Stimulated activated CD4-positive, alpha-beta T cell treated with anti-CD3 and anti-CD28 coated beads, TNF-alpha, amount 100 ng/mL, for 1 hour (primary cell): ENCODE measurements at places on chromosomes 4 and X.

- no peak for DNase-seq
Observed at GRCh38 chrX:153537080-153537479, 19.6 kb downstream of the ATP2B3 start.

DNA sequence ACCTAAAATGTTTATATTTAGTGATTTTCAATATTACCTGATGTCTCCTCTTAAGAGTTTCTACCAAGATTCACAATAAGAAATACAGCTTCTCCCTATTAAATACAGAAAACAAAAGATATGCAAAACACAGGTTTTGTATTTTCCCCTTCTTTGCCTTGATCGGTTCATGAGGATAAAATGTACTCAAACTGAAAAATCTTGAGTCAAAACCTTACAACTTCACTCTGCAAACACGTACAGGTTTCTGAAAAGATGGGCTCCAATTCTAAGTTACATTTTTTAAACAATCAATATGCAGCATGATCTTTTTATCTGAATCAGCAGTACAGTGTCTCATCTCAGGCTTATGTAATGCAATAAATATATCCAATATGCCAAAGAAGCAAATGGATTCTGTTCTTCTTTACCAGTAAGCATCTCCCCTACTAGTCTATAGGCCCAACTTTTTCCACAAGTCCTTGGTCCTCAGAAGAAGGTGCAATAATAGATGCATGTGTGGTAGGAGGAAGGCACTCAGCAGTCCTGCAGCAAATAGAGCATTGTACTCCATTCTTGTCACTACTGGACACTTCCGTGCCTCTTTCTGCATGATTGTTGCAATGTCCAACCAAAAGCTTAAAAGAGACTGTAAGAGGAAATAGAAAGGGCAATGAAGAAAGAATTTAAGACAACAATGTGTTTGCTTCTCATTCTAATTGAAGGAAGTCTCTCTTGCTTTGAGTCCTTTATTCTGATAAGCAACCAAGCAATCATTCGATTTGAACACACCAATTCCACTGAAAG is 3.2 kb downstream of the MAPK10 start:
- no peak for DNase-seq

- DNase-seq = no peak
Observed at GRCh38 chr4:99088023-99088449, 552 bp downstream of the ADH5 start.

- DNase-seq = no peak
Observed at GRCh38 chr4:19945501-19945900, 306.2 kb upstream of the SLIT2 start.

- no peak for DNase-seq
Observed at GRCh38 chr4:102217345-102217744, 127.9 kb downstream of the SLC39A8 start.

- DNase-seq = no peak
Observed at GRCh38 chrX:55841962-55842752, 124.6 kb downstream of the RRAGB start.
